8988T (cell line): ENCODE measurements at places on chromosomes 16 and 17.
A peak's percentile ranks its signal among the peaks of the same experiment; 100 is the strongest.

- DNase-seq: no peak
Measured at GRCh38 chr17:44236444-44236991, 17.0 kb upstream of the UBTF start.

DNA sequence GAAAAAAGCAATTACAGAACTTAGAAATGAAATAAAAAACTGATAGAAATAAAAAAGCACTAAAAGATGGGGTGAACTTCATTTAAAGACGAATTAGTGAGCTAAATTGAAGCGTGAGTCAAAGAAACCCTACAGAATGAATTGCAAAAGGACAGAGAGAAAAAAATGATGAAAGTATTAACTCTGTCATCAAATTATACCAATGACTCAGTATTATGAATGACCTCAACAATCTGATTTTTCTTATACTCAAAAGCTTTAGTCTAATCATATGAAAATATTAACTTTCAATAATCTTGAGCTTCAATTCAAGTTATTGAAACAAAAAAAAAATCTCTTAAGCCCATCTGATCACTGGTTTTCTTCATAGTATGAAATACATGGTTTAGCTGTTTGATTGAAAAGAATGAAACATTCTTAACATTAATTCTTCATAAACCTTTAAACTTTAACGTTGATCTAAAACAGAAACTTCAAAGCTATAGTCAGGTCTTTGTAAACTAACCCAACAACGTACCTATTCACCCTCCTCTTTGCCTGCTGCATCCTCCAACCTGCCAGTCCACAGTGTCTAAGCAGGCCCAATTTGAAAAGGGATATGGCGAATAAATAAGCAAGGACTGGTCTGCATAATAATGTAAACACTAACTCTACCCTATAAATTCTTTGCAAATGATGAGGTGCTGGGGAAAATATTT is 6.6 kb downstream of the ABCA5 start:
- DNase-seq: no peak

GRCh38 chr17:38861399-38861843 is 7.9 kb upstream of the RPL23 start:
- DNase-seq: no peak

DNA sequence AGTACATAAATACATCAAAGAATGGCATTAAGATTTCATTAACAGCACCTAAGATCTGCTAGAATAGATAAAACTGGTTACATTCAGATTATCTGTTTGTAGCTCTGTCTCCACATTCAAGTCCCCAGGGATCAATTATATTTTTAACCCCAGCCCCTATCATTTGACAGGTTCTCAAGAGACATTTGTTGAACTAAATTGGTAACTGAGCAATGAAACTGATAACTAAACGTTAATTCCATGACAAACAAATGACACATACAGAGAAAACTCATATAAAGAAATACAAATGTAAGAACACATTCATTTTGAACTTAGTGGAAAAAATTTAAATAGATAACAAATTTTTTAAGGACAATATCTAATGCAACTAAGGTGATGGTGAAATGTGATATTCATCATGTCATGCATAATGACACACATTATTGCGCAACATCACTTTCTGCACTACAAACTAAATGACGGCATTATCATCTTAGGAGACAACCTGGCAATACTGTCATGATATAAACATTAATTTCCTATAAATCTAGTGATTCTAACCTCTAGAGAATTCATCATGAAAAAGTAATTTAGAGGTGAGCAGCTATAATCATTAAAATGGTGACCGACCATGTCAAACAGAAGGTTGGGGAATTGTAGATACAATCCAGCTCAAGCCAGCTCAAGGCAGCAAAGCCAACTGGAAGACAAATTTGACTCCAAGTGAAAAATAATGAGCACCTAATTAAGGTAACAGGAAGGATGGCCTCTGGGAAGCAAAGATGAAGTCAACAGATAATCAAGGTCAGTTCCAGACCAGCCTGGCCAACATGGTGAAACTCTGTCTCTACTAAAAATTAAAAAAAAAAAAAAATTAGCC is 9.5 kb downstream of the ARHGAP17 start:
- no peak for DNase-seq

GRCh38 chr17:79942011-79942405 is 93.7 kb downstream of the TBC1D16 start:
- peak; percentile 8 for DNase-seq

GRCh38 chr16:8812162-8812843 is 14.7 kb downstream of the PMM2 start:
- DNase-seq: no peak

GRCh38 chr17:79192503-79193351 is 118.1 kb downstream of the ENGASE start:
- DNase-seq: no peak

DNA sequence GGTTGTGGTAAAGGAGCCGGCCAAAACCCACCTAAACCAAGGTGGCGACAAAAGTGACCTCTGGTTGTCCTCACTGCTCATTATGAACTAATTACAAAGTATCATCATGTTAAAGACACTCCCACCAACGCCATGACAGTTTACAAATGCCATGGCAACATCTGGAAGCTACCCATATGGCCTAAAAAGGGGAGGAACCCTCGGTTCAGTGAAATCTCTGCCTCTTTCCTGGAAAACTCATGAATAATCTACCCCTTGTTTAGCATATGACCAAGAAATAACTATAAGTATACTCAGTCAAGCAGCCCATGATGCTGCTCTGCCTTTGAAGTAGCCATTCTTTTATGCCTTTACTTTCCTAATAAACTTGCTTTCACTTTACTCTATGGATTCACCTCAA is 72.2 kb downstream of the CYLD start:
- no peak for DNase-seq

DNA sequence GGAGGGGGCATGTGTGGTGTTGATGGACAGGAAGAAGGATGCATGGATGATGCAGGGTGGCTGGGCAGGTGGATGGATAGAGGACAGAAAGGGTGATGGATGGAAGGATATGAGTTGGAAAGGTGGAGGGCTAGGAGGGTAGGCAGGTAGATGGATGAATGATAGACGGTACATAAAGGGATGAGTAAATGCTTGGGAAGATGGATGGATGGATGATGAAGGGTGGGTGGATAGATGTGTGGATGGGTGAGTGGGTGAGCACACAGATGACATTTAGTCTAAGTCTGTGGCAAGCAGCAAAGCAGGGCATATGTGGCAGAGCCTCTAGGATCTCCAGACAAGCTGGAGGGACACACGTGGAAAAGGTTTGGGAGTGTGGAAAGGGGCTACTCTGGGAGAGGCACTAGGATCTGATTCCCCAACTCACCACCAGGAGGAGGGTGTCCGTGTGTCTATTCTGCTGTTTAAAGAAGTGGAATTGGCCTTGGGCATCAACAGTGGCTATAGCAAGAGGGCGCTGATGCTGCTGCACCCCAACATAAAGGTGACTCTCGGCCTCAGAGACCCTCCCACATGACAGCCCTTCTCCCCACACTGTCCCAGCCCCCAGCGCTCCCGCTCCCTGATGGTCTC is 8.2 kb downstream of the PLD2 start:
- no peak for DNase-seq

DNA sequence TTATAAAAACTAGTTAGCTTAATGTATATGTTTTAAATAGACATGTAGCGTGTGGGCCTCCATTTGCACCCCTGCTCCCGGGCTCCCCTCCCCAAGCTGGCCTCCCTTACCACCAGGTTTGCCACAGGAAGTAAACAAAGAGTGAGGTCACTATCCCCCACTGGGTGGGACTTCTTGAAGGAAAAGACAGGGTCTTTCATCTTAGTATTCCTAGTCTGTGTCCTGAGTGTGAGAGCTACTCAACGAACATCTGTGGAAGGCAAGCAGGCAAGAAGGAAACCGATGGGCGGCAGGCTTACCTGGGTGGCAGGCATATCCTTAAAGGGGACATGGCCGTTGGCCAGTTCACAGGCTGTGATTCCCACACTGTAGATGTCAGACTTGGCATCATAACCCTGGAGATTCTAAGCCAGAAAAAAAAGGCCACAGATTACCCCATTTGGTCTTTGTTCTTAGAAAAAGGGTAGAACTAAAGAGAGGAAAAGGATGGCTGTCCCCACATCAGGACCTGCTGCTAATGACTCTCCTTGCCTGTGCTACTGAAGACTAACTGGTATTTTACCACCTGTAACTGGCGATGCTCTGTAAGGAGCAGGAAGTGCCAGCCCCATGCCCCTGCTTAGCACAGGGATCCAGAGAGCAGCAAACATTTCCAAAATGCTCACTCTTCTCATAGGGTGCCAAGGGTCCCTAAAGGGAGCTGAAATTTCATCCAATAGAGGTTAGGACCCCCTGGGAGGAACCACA is 6.6 kb upstream of the LIMD2 start:
- DNase-seq: no peak

GRCh38 chr16:29307598-29308507 is 98.7 kb downstream of the NPIPB11 start:
- no peak for DNase-seq

GRCh38 chr17:10812674-10813073 is 8.8 kb upstream of the TMEM238L start:
- DNase-seq: no peak

DNA sequence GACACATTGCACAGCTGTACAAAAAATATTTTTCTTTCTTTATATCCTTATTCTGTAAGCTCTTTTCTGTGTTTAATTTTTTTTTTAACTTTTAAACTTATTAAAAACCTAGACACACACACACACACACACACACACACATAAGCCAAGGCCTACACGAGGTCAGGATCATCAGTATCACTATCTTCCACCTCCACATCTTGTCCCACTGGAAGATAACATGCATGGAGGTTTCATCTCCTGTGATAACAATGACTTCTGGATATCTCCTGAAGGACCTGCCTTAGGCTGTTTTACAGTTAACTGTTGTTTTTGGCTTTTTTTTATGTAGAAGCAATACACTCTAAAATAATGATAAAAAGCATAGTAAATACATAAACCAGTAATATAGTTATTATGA is 71.2 kb downstream of the TNRC6C start:
- DNase-seq: no peak

DNA sequence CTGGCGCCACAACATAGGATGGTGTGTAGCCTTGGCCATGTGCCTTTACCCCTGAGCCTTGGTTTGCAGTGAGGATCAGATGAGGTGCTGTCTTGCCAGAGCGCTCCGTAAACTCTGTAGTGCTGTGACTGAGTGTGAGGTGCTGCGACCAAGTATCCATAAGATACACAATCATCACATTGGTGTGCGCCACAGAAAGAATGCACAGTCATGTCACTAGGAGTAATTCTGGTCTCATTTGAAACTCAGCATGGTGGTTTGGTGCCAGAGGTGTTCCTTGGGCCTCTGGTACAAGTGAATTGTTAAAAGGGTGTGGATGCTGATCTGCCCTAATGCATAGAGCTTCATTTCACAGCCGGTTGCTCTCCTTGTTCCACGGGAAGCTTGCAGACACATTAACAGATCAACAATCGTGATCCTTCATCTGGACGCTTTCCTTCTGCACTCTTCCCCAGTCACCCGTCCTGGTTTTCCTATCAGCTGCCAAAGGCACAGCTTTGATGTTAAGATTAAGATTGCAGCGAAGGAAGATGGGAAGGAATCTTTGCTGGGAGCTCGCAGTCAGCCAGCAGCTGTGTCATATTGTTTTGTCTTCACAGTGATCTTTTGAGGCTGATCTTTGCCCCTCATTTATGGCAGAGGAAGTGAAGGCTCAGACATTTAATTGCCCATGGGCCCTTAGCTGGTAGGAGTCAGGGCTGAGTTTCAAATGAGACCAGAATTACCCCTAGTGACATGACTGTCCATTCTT is 79.1 kb downstream of the KSR1 start:
- no peak for DNase-seq

- DNase-seq: no peak
Measured at GRCh38 chr16:19210968-19211367, 42.9 kb downstream of the SYT17 start.

DNA sequence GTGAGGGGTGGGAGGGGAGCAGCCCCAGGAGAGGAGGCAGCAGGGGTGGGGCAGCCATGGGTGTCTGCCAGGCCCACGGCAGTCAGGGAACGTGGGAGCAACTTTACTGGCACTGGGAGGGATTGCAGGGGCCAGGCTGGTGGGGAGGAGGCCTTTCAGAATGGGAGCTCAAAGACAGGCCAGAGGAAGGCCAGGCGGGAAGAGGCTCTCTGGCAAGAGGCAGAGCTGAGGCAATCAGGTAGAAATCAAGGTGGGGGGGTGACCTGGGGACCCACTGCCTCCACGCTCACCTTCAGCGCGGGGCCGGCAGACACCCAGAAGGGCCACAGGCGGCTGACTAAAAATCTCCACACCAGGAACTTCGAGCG is 11.9 kb upstream of the GSE1 start:
- DNase-seq: no peak

DNA sequence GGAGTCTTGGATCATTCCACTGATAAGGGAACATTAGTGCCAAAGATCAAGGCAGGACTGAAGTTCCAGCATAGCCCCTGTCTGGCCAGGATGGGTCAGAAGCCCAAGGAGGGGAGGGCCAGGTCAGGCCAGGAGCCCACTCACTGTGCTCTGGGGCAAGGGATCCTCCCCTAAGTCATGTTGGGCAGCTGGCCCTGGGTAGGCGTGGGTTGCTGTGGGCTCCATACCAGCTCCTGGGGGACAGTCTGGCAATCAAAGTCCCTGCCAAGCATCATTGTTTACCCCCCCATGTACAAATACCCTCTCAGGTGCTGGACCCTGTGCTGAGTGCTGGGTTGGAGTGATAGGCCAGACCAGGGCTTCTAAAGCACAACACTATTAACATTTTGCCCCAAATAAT is 130.5 kb downstream of the IRX5 start:
- no peak for DNase-seq

DNA sequence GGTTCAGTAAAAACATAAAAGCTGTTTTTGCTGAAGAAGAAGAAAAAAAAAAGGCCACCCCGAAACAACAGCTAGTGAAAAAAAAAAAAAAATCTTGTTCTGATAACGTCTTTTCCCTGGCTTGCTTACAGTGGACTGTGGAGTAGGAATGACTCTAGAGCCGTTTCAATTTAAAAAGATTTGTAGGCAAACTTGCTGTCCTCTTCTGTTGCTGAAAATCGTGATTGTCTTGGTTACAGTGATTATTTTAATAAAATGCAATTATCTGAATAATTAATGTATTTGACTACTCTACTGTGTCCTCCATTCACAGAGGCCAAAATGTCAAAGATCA is 190.6 kb upstream of the TBX2 start:
- no peak for DNase-seq

DNA sequence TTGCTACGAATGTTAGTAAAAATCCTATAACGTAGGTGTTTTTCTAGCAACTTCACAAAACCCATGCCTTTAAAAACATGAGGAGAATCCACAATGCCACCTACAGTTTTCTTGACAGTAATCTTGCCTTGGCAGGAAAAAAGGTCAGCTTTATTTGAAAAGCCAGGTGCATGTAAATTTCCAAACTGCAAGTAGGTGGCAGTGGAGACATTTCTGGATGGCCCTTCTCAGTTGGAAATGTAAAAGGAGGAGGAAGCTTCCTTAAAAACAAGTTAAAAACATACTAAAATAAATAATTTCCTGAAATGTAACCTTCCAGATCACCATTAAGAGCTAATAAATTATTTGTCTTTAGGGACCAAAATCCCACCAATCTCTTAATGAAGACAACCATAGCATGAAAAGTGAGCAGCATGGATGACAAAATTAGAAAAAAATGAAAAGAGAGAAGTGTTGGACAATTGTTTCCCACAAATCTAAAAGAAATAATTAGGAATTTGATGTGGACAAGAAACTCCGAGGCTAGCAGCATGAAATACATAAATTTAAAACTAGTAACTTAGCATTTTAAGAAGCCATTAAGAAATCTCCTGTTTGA is 152.2 kb downstream of the SNX11 start:
- no peak for DNase-seq
